Prostate gland (tissue), 2 donors: ENCODE measurements at places on chromosomes 3 and 15.

GRCh38 chr3:29331456-29332194, 50.8 kb downstream of the RBMS3 start:
- peaks cover 5% of the 10 kb centered on the region for H3K4me1 ChIP-seq
- H3K36me3 ChIP-seq = no peaks in the 10 kb centered on the region
- H3K27ac ChIP-seq = peak overlapping the region; percentile 21
- DNase-seq = no peak

- no peaks in the 10 kb centered on the region for H3K27me3 ChIP-seq
- no peak overlapping the region for H3K27ac ChIP-seq
- no peaks in the 10 kb centered on the region for H3K4me1 ChIP-seq
- DNase-seq = no peak
- no peaks in the 10 kb centered on the region for H3K36me3 ChIP-seq
Observed at GRCh38 chr3:173993299-173993698, 595.8 kb downstream of the NLGN1 start.

DNA sequence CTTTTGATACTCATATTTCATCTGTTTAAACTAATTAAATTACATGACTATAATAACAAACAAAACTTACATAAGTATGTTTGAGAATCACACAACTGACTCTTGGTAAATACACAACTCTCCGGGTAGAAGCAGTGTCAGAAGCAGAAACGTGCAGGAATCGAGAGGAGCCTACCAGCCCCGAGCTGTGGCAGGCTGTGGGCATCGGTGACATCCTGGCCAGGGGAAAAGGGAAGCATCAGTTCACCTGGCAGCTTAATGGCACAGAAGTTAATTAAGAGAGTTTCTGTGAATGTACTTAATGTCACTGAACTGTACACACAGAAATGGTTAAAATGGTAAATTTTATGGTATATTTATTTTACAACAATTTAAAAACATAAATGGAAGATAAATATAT, 90.2 kb downstream of the CRTC3 start:
- no peaks in the 10 kb centered on the region for H3K36me3 ChIP-seq
- H3K27ac ChIP-seq = no peak overlapping the region
- no peaks in the 10 kb centered on the region for H3K4me1 ChIP-seq
- no peaks in the 10 kb centered on the region for H3K27me3 ChIP-seq

- H3K27ac ChIP-seq = no peak overlapping the region
- no peaks in the 10 kb centered on the region for H3K27me3 ChIP-seq
- H3K36me3 ChIP-seq = no peaks in the 10 kb centered on the region
- H3K4me1 ChIP-seq = peaks cover 6% of the 10 kb centered on the region
- no peak for DNase-seq
Observed at GRCh38 chr3:72113564-72113963, 328.6 kb upstream of the PROK2 start.

GRCh38 chr3:3069723-3070122, 40.5 kb downstream of the IL5RA start:
- H3K27me3 ChIP-seq = no peaks in the 10 kb centered on the region
- no peak overlapping the region for H3K27ac ChIP-seq
- no peak for DNase-seq

DNA sequence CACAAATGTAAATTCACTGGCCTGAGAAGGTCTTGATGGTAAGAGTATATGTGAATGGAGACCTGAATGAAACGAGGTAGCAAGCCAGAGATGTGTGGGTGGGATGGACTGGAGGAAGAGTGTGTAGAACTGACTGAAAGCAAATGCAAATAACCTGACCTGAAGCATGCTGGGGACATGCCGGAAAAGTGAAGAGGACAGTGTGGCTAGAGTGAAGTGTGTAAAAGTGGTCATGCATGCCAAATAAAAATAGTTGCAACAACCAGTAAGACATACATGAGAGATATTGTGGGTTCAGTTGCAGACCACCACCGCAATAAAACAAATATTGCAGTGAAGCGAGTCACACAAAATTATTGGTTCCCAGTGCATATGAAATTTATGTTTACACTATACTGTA, 82.3 kb downstream of the LPP start:
- H3K27ac ChIP-seq = no peak overlapping the region
- H3K4me3 ChIP-seq = no peak overlapping the region
- no peaks in the 10 kb centered on the region for H3K4me1 ChIP-seq
- no peaks in the 10 kb centered on the region for H3K36me3 ChIP-seq
- no peak for DNase-seq
- no peaks in the 10 kb centered on the region for H3K27me3 ChIP-seq

DNA sequence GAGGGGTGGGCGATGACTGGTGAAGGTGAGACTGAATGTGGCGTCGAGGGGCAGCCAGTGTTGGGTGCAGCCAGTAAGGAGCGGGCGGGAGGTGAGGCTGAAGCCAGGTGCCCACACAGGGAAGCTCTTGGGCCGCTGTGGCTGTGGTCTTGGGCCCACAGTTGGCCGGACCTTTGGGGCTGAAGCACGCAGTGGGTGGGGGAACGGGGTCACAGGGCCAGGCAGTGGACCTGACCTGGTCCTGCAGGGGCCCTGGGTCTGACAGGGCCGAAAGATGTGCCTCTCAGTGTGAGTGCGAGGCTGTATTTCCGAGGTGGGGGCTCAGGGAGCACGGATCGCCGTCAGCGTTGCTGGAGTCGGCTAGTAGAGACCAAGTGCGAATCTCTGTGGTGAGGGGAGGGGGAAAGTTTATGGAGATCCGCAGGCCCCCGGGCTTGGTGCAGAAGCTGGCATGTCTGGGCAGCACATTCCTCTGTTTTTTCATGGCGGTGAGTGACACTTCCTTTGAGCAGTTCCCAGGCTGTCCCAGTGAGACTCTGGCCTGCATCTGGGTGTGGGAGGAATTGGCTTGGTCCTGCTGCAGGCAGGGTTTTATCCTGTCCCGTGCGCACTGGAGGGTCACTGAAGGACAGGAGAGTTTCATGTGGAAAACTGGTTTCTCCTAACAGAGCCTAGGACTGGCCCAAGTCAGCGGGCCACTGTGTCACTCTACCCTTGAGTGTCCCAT, 100.8 kb downstream of the TMEM266 start:
- no peak overlapping the region for H3K27ac ChIP-seq
- H3K4me1 ChIP-seq = peaks cover 36% of the 10 kb centered on the region
- H3K4me3 ChIP-seq = no peak overlapping the region
- H3K36me3 ChIP-seq = no peaks in the 10 kb centered on the region

DNA sequence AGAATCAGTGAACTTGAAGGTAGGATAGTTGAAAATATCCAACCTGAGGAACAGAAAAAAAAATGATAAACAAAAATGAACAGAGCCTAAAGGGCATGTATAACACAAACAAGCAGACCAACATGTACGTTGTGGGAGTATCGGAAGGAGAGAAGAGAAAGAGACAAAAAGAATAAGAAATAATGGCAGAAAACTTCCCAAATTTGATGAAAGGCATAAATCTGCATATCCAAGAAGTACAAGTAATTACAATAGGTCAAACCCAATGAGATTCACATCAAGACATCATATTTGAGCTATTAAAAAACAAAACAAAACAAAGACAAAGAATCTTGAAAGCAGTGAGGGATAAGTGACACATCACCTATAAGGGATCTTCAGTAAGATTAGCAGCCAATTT, 38.1 kb upstream of the ATP13A5 start:
- H3K27me3 ChIP-seq = no peaks in the 10 kb centered on the region
- no peak overlapping the region for H3K27ac ChIP-seq
- no peak overlapping the region for H3K4me3 ChIP-seq

DNA sequence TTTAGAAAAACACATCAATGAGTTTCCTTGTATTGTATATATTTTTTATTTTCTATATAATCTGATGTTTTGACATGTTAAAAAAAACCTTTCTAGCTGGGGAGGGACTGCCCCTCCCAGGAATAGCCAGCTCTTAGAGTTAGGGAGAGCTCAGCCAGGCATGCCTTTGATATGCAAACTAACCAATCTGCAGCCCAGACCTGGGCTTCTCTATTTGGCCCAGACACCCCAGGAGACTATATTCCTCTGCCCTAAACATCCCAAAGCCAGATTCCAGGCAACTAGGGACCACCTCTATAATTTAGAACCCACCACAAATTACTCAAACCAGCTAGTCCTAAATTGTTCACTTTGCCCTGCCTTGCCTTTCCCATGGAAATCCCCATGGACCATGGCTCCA, 390.9 kb upstream of the ADAMTS9 start:
- H3K4me1 ChIP-seq = no peaks in the 10 kb centered on the region
- H3K4me3 ChIP-seq = no peak overlapping the region
- H3K27me3 ChIP-seq = no peaks in the 10 kb centered on the region
- no peaks in the 10 kb centered on the region for H3K36me3 ChIP-seq
- DNase-seq = no peak

DNA sequence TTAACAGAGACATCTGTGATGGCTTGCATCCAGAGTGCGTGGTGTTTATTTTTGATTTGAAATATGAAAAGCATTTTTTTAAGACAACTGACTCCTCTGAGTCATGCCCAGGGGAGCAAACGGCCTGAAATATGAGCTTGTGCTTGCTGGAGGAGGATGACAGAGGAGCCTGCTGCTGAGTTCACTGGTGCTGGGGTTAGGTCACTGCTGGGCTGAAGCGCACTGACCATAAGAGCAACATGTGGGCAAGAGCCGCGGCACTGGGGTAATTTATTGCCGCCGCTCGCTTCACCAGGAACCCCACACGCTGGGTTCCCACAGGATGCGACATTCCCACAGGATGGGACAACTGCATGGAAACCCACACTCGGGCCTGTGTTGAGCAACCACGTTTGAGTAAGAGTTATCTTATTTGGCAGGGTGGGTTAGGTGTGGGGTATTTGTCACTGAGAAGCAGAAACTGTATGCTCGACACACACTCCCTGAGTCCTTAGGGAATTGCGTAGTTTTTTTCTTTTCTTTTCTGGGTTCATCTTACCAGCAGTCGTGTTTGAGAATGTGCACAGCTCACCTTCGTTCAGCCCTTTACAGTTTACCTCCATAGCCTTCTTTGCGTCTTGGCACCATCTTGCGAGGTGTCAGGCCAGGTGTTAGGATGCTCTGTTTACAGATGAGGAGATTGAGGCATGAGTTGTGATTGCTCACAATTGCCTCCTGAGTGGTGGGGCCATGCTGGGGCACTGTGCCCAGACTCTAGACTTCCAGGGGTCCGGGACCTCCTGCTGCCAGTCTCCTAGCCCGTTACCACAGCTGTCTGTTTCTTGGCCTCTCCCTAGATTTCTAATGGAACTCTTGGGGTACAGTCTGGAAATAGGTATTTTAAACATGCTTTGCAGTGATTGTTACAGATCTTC, 60.4 kb downstream of the SMAD3 start:
- H3K36me3 ChIP-seq = no peaks in the 10 kb centered on the region
- H3K27ac ChIP-seq = peak overlapping the region; percentile 83
- H3K4me1 ChIP-seq = peaks cover 10% of the 10 kb centered on the region
- no peaks in the 10 kb centered on the region for H3K27me3 ChIP-seq

GRCh38 chr3:160675566-160676124, 1.3 kb upstream of the ARL14 start:
- H3K4me1 ChIP-seq = no peaks in the 10 kb centered on the region
- no peak overlapping the region for H3K4me3 ChIP-seq
- H3K27ac ChIP-seq = no peak overlapping the region
- H3K36me3 ChIP-seq = no peaks in the 10 kb centered on the region
- no peak for DNase-seq

GRCh38 chr3:25728101-25728500, 55.1 kb downstream of the NGLY1 start:
- no peak overlapping the region for H3K27ac ChIP-seq
- no peak for DNase-seq
- H3K4me3 ChIP-seq = no peak overlapping the region
- H3K4me1 ChIP-seq = no peaks in the 10 kb centered on the region
- no peaks in the 10 kb centered on the region for H3K36me3 ChIP-seq

GRCh38 chr3:131608741-131609140, 106.0 kb upstream of the MRPL3 start:
- DNase-seq = no peak
- no peaks in the 10 kb centered on the region for H3K27me3 ChIP-seq
- no peak overlapping the region for H3K4me3 ChIP-seq
- H3K27ac ChIP-seq = no peak overlapping the region

DNA sequence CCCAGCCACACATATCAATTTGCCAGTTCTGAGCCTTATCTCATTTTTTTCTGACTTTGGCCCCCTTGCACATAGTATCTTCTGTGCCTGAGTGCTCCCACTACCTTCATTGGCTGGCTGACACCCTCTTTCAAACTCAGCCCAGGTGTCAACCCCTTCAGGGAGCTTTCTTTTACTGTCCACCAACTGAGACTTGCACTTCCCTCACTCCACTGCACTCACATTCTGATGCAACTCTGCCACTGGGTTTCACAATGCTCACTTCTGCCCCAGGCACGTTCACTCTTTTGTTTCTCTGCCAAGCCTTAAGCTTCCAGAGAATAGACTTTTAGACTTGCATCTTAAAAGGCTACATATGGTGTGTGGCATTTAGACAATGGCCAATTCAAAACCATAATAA, 101.5 kb upstream of the CBLB start:
- no peaks in the 10 kb centered on the region for H3K27me3 ChIP-seq
- no peaks in the 10 kb centered on the region for H3K4me1 ChIP-seq
- no peak overlapping the region for H3K27ac ChIP-seq
- no peaks in the 10 kb centered on the region for H3K36me3 ChIP-seq
- DNase-seq = peak; percentile 13
- H3K4me3 ChIP-seq = no peak overlapping the region

GRCh38 chr3:127039719-127040118, 56.8 kb downstream of the PLXNA1 start:
- no peak overlapping the region for H3K27ac ChIP-seq
- no peak overlapping the region for H3K4me3 ChIP-seq
- no peak for DNase-seq
- no peaks in the 10 kb centered on the region for H3K4me1 ChIP-seq
- H3K27me3 ChIP-seq = no peaks in the 10 kb centered on the region
- no peaks in the 10 kb centered on the region for H3K36me3 ChIP-seq

- DNase-seq = no peak
- H3K4me1 ChIP-seq = no peaks in the 10 kb centered on the region
- no peaks in the 10 kb centered on the region for H3K36me3 ChIP-seq
- H3K27me3 ChIP-seq = no peaks in the 10 kb centered on the region
- H3K4me3 ChIP-seq = peak overlapping the region; percentile 36
Observed at GRCh38 chr15:69462030-69462492, 9.4 kb downstream of the RPLP1 start.

- H3K4me3 ChIP-seq = no peak overlapping the region
- H3K36me3 ChIP-seq = no peaks in the 10 kb centered on the region
- no peaks in the 10 kb centered on the region for H3K27me3 ChIP-seq
- no peak for DNase-seq
Observed at GRCh38 chr15:38589502-38589901, 24.9 kb upstream of the RASGRP1 start.

DNA sequence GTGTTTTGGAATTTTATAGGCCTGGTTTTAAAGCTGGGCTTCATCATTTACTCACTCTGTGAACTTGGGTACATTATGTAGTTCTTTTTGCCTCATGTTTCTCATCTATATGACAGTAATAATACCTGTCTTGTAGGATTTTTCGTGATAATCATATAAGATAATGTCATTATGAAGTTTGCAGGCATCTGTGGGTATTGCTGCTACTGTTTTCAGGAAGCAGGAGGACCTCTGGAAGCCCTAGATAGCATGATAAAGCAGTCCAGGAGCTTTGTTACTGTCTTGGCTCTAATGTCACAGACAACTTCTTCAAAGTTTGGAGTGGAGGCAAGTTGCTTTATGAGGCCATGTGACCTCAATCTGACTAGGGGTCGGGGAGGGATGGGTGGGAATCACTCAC, 145.0 kb upstream of the MEIS2 start:
- no peak overlapping the region for H3K4me3 ChIP-seq
- no peaks in the 10 kb centered on the region for H3K27me3 ChIP-seq
- no peaks in the 10 kb centered on the region for H3K4me1 ChIP-seq
